Caudate nucleus (tissue), 63 donors: ENCODE measurements at places on chromosomes 11 and 22.

- DNase-seq = no peak
These were observed 21.5 kb upstream of the MMP7 start for GRCh38 chr11:102552020-102552419.

DNA sequence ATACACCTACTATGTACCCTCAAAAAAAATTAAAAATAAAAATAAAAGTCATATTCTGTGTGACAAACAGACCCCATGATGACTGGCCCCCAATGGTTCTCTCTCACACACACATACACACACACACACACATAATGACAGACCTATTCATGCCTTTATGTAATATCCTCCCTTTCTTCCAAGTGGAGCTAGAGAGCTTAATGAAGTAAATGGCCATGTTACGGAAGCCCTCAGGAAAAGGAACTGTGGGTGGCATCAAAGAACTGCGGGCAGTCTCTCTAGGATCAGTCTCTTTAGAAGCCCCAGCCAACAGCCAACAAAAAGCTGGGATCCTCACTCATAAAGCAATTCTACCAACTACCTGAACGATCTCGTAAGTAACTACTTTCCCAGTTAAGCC is 125.5 kb downstream of the SIK3 start:
- no peak for DNase-seq

- DNase-seq = no peak
These were observed 97.3 kb downstream of the GALNT18 start for GRCh38 chr11:11524436-11525061.

- peak; percentile 70 for DNase-seq
These were observed 264 bp downstream of the CHEK1 start for GRCh38 chr11:125625225-125625629.

- no peak for DNase-seq
These were observed 207.5 kb downstream of the TBC1D22A start for GRCh38 chr22:46969961-46970360.

GRCh38 chr11:109704432-109704831 is 282.4 kb downstream of the C11orf87 start:
- no peak for DNase-seq

DNA sequence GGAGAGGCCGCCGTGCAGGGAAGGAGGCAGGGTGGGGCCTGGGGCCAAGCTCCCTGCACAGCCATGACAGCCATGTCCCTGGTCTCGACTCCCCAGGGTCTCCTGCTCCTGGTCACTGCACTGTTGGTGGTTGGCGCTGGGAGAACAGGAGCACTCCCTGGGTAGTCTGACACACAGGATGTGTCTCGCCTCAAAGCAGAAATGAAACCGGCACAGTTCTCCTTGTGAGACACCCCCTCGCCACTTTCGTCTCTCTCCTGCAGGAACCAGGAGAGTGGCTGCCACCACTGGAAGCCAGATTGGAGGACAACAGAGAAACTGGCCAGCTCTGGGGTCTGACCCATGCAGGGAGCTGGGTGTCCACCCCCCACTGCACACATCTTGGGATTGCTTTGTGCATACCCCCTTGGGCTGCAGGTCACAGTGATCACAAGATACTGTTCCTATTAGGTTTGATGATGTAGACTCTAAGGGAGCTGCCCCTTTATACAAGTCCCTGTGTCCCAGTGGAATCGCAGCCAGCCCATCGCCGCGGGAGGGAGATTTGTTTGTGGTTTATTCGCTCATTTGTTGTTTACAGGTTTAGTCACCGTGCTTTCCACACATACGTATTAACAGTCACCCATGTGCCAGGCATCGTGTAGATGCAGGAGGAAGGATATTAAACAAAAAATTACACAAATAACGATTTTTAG is 27.0 kb upstream of the YWHAH start:
- DNase-seq = no peak

DNA sequence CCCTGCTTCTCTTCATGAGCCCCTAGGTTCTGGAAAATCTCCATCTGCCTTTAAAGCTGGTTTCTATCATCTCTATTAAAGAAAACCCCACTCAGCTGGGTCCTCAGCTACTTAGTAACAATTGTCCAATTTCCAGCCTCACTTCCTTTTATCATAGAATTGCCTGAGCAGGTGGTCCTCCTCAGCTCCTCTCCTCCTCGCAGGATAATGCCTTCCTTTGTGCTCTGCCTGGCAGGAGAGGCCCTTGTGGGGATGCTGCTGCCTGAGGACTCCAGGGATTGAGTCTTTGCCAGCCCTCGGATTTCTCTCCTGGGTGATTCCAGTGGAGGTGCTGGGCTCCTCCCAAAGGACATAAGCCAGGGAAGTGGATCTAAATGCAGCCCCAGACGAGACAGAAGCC is 448.3 kb downstream of the INSC start:
- no peak for DNase-seq

DNA sequence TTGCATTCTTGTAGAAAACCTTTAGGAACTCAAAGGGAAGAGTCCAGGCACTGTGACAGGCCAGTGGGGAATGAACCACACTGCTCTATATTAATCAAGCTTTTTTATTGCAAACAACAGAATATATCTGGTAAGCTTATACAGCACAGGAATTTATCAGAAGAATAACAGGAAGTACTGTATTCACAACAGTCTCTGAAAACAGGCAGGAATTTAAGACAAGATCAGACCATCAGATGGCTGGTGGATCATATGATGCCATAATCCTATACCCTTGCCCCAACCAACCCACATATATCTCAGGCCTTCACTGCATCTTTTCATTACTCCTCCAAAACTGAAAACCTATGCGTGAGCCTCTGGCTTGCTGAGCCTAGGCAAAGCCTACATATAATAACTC is 1.0 kb upstream of the HTATIP2 start:
- no peak for DNase-seq

DNA sequence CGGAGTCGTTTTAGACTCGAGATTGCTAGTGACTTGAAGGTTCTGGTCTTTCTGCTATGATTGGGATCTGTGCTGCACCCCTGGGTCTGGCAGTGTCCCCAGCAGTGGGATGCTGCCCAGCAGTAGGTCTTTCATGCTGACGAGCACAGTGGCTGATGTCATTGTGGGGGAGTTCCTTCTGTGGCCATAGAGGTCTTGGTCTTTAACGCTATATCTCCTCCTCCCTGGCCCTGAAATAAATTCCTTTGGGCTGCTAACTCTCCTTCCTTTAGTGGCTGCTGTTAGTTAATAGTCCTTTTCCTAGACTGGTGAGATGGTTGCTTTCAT is 136.3 kb downstream of the TEAD1 start:
- no peak for DNase-seq

GRCh38 chr11:121443688-121444275 is 8.3 kb upstream of the SORL1 start:
- no peak for DNase-seq
